ENCODE measurements at places on chromosomes 1 and 21. TPM values are rescaled to one million over a fixed set of nuclear protein-coding genes. Genes with fewer than 3 reads are reported as not detected.

The PYHIN1 gene
- total RNA-seq = not detected

DNA sequence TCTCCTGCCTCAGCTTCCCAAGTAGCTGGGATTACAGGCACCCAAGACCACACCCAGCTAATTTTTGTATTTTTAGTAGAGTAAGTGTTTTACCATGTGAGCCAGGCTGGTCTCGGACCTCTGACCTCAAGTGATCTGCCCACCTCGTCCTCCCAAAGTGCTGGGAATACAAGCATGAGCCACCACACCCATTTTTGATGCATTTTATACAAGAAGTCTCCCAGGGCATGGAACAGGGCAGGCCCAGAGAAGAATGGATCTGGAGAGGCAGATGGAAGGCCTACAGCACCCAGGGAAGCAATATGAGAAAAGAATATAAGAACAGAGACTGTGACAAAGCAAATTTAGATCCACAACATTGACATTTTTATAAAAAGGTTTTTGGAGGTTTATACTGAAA is 18.8 kb upstream of the IFNAR1 start:
- no peaks in the 10 kb centered on the region for H3K4me1 ChIP-seq
- no peak for DNase-seq
- H3K4me3 ChIP-seq = no peak overlapping the region
- H3K27ac ChIP-seq = no peak overlapping the region

DNA sequence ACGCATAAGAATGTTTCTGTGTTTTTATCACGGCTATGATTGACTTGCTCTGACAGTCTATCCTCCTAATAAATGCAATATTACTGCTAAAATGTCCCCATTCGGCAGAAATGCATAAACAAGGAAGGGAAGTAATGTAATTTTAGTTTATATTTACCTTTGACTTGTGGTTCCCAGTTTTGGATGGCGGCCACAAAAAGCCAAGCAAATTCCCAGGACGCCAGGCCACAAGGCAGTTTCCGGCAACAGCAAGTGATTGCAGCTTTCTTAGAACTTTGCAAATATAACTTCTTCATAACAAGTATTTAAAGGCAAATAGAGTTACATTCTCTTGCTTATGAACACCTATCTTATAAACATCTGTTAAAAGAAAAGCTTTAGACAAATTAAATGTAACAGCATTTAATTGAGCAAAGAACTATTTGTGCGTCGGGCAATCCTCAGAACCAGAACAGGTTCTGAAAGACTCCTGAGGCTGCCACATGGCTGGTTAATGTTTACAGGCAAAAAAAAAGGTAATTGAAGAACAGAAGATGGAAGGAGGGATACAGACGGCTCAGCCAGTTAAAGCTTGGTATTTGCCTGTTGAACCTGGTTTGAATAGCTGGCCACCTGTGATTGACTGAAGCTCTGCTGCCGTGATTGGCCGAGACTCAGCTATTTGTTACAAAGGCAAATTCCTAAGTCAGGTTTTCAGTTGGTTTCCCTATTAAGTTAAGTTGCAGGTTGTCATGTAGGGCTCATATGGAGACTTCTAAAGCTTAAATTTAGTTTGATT is 80.8 kb downstream of the C21orf91 start:
- no peaks in the 10 kb centered on the region for H3K27me3 ChIP-seq
- no peak for DNase-seq
- no peaks in the 10 kb centered on the region for H3K4me1 ChIP-seq
- H3K36me3 ChIP-seq = no peaks in the 10 kb centered on the region

GRCh38 chr21:41475714-41476420 is 32.1 kb downstream of the TMPRSS2 start:
- DNase-seq = no peak
- no peak overlapping the region for H3K27ac ChIP-seq
- peaks cover 25% of the 10 kb centered on the region for H3K4me1 ChIP-seq
- no peaks in the 10 kb centered on the region for H3K36me3 ChIP-seq
- H3K4me3 ChIP-seq = no peak overlapping the region

The TNFSF4 gene
- 0.57 TPM for total RNA-seq

GRCh38 chr21:34923202-34923601 is 125.9 kb downstream of the RUNX1 start:
- H3K4me3 ChIP-seq = no peak overlapping the region
- H3K36me3 ChIP-seq = no peaks in the 10 kb centered on the region
- H3K27me3 ChIP-seq = no peaks in the 10 kb centered on the region
- no peak overlapping the region for H3K27ac ChIP-seq

The VANGL1 gene
- total RNA-seq = 5.4 TPM

GRCh38 chr1:234262754-234263105 is 110.5 kb upstream of the COA6 start:
- no peak overlapping the region for H3K27ac ChIP-seq
- DNase-seq = no peak
- peaks cover 5% of the 10 kb centered on the region for H3K36me3 ChIP-seq
- H3K4me3 ChIP-seq = no peak overlapping the region

GRCh38 chr1:183306317-183307042 is 111.7 kb downstream of the NMNAT2 start:
- DNase-seq = no peak
- no peaks in the 10 kb centered on the region for H3K36me3 ChIP-seq
- no peak overlapping the region for H3K27ac ChIP-seq
- H3K4me3 ChIP-seq = no peak overlapping the region
- H3K27me3 ChIP-seq = no peaks in the 10 kb centered on the region

DNA sequence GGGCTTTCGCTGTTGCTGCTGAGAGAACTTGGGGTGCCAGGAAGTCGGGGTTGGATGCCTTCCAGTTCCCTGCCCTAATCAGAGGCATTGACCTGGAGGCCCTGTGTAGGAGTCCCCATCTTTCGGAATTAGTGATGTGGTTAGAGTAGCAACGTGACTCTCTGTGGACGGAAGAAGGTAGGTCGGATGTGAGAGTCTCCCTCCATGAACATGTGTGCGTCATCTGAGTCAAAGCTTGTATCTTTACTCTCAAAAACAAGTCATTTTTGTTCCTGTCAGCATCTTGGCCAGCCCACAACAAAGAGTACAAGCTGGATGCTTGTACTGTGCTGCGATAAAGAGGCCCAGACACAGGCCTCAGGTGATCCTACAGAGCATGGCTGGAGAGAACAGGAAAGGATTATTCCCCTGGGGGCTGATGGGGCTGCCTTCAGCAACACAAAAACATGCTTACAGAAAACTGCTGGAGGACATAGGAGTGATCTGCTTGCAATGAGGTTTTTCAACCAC is 31.0 kb upstream of the IL10 start:
- no peaks in the 10 kb centered on the region for H3K4me1 ChIP-seq
- H3K27me3 ChIP-seq = peaks cover 4% of the 10 kb centered on the region
- no peak overlapping the region for H3K4me3 ChIP-seq

- no peak overlapping the region for H3K4me3 ChIP-seq
- peaks cover 14% of the 10 kb centered on the region for H3K4me1 ChIP-seq
- no peaks in the 10 kb centered on the region for H3K36me3 ChIP-seq
- peak; percentile 31 for DNase-seq
- H3K27ac ChIP-seq = no peak overlapping the region
- H3K27me3 ChIP-seq = no peaks in the 10 kb centered on the region
Measured at GRCh38 chr1:174114788-174115448, 44.4 kb upstream of the RABGAP1L start.

The C8A gene
- total RNA-seq = not detected

The PLPPR4 gene
- total RNA-seq = not detected

The KRTAP13-3 gene
- total RNA-seq = not detected

The ATP6V1G3 gene
- total RNA-seq = not detected

DNA sequence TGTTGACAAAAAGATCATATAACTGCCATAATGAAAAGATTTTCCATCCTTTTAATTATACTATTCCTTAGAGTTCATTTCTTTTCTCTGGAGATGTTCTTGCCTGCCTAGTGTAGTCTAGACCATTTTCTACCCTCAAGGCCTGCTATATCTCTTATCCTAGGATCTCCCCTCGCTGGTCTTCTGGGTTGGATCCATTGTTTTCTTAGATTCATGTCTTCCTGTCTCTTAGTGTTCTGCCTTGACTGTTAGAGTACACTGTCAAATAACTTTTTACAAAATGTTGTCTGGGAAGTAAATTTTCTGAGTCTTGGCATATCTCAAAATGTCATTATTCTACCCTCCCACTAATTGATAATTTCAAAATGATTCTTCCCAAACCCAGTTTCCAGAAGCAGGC is 66.6 kb downstream of the TRAF5 start:
- peaks cover 4% of the 10 kb centered on the region for H3K27me3 ChIP-seq
- no peak for DNase-seq
- H3K27ac ChIP-seq = no peak overlapping the region
- no peak overlapping the region for H3K4me3 ChIP-seq
- peaks cover under 1% of the 10 kb centered on the region for H3K4me1 ChIP-seq
- peaks cover 10% of the 10 kb centered on the region for H3K36me3 ChIP-seq

The FNDC10 gene
- total RNA-seq = 14.3 TPM

The IL10 gene
- not detected for total RNA-seq

DNA sequence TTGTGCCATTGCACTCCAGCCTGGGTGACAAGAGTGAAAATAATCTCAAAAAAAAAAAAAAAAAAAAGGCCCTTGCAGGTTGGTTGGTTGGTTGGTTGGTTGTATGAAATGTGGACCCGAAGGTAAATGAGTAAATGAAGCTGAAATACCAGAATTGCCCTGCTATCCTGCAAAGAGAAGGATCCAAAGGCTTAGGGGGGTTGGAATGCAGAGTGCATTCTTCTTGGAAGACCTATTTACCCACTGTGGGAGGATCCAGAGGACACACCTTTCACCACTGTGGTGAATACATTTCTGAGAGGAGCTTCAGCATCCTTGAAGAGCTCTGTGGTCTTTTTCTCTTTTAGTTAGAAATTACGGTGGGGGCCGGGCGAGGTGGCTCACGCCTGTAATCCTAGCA is 28.7 kb upstream of the EIF4G3 start:
- H3K27ac ChIP-seq = no peak overlapping the region
- H3K27me3 ChIP-seq = no peaks in the 10 kb centered on the region
- no peaks in the 10 kb centered on the region for H3K4me1 ChIP-seq
- no peak overlapping the region for H3K4me3 ChIP-seq
